ENCODE measurements at places on chromosomes 3 and 15. TPM values are rescaled to one million over a fixed set of nuclear protein-coding genes. Genes with fewer than 3 reads are reported as not detected.
A peak's percentile ranks its signal among the peaks of the same experiment; 100 is the strongest.

- H3K27ac ChIP-seq: no peak overlapping the region
- peaks cover 100% of the 10 kb centered on the region for H3K36me3 ChIP-seq
- H3K4me3 ChIP-seq: no peak overlapping the region
- no peak for DNase-seq
- no peaks in the 10 kb centered on the region for H3K4me1 ChIP-seq
- H3K27me3 ChIP-seq: no peaks in the 10 kb centered on the region
These were observed 29.6 kb downstream of the CHAC1 start for GRCh38 chr15:40982855-40983254.

GRCh38 chr3:127800508-127800907 lies 21.8 kb downstream of the MGLL start:
- peaks cover 55% of the 10 kb centered on the region for H3K36me3 ChIP-seq
- no peak overlapping the region for H3K4me3 ChIP-seq
- H3K4me1 ChIP-seq: peaks cover 23% of the 10 kb centered on the region
- DNase-seq: no peak

DNA sequence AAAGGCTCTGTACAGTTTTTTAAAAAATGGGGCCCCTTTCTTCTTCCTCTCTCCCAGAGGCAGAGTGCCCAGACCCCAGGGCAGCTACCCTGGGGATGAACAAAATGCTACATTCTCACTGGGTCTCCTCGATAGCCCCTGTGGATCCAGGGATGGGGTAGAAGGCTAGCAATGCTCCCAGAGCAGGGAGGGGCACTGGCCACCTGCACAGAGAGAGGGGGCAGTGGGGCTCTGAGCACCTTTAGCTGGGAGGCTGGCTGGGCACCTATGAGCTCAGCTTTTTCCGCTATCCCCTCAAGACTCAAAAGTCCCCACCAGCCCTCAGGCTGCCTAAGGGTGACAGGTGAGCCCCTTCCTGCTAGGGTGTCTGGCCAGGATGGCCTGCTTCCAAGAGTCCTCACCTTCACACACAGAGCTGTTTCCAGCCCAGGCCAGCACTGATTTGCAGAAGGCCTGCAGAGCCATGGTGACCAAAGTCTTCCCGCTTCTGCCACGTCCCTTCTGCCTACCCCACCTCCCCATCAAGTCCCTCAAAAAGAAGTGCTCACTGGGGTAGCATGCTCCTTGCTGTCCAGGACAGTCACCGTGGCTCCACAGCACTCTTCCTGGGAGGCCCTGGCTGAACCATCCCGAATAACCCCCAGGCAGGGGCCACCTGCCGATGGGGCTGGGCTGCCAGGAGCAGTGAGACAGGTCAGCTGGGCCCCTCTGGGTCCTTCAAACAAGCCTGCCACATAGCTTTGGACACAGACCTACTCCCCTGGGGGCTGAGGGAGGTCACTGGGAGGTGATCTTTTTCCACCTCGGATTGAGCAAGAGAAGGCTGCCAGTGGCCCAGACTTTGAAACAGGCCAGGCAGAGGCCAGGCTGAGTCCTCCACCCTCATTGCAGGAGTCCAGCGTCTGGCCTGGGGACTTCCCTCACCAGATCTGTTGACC lies 20.4 kb downstream of the BMF start:
- H3K27ac ChIP-seq: no peak overlapping the region
- no peak for DNase-seq
- H3K27me3 ChIP-seq: no peaks in the 10 kb centered on the region

DNA sequence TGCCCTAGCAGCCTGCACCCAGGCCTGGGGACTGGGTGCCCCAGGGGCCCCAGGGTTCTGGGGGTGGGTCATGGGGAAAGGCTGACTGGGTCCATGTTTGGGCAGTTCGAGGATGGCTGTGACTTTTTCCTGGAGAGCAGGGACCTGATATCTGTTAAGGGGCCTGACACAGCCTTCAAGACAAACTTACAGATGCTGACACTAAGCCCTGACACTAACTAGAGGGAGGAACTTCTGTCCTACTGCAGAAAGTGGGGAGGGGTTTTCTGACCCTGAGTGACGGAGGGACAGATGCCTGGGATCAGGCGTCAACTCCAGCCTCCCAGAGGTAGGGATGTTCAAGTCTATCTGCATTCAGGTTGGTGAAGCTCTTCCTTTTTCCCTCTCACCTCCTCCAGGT lies 45.0 kb upstream of the SLC6A11 start:
- H3K4me1 ChIP-seq: no peaks in the 10 kb centered on the region
- no peaks in the 10 kb centered on the region for H3K36me3 ChIP-seq
- H3K4me3 ChIP-seq: no peak overlapping the region
- DNase-seq: peak; percentile 77

DNA sequence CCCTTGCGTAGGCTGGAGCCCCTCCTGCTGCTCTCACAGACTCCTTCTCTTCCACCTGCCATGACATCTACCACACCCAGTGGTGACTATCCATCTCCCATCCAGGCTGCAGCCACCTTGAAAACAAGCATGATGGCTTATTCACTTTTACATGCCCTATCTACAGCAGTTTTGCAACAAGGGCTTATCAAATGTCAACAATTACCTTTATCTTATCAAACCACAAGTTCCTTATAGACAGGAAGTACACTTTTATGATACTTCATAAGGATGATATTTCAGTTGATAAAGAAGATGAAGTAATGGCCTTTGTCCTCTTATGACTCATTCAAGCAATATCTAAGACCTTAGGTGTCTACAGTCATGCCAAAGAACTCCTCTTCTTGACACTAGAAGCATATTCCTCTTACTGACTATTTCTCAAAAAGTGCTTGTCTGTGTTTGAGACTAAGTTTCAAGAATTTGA lies 125.3 kb upstream of the SPRED1 start:
- no peak overlapping the region for H3K27ac ChIP-seq
- H3K36me3 ChIP-seq: no peaks in the 10 kb centered on the region
- H3K27me3 ChIP-seq: no peaks in the 10 kb centered on the region
- peaks cover 17% of the 10 kb centered on the region for H3K4me1 ChIP-seq
- H3K4me3 ChIP-seq: no peak overlapping the region

DNA sequence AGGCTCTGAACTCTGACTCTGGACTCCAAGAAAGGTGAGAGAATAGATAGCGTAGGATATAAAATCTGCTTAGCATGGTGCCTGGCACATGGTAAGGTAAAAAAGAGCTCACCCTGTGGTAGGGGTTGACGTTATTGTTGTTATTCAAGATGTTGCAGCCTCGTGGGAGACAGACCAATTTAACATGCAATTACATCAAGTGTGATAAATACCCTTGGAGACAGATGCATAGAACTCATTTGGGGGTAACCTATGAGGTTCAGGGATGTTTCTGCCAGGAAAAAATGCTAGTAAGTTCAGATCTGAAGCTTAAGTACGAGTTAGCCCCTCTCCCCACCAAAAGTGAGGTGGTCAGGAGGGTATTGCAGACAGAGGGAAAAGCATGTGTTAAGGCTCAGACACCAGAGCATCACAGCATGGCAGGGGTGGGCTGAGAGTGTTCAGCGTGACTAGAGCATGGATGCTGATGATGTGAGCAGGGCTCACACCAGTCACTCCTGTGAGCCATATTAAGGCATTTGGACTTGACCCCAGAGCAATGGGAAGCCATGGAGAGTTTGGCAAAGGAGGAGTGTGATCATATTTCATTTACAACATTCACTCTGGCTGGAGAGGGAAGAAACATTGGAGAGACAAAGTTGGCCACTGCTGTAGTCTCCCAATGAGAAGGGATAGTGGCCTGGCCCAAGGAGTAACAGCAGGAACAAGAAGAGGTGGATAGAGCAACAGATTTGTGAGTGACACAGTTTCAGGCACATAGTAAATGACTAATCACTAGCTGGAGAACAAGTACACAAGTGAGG lies 181.0 kb downstream of the UACA start:
- H3K4me1 ChIP-seq: peaks cover 4% of the 10 kb centered on the region
- no peak for DNase-seq
- no peak overlapping the region for H3K27ac ChIP-seq
- H3K36me3 ChIP-seq: no peaks in the 10 kb centered on the region
- peaks cover 30% of the 10 kb centered on the region for H3K27me3 ChIP-seq

GRCh38 chr3:52324676-52325075 lies 8.6 kb downstream of the DNAH1 start:
- no peak overlapping the region for H3K4me3 ChIP-seq
- H3K36me3 ChIP-seq: no peaks in the 10 kb centered on the region
- DNase-seq: no peak
- H3K27me3 ChIP-seq: no peaks in the 10 kb centered on the region
- H3K4me1 ChIP-seq: peaks cover 2% of the 10 kb centered on the region

DNA sequence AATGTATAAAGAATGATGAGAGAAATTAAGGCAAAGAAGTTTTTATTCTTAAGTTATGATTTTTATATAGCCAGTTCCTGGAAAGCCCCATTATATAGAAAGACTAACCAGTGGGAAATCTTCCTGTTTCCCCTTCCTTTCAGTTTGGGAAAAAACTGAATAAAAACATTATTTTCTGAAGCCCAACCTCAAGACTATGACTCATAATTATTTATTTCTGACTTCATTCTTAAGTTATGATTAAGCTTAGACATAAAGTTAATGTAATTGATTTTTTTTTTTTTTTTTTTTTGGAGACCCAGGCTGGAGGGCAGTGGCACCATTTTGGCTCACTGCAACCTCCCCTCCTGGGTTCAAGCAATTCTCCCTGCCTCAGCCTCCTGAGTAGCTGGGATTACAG lies 55.8 kb downstream of the TRPC1 start:
- H3K27ac ChIP-seq: no peak overlapping the region
- H3K4me3 ChIP-seq: no peak overlapping the region
- H3K4me1 ChIP-seq: no peaks in the 10 kb centered on the region
- H3K27me3 ChIP-seq: no peaks in the 10 kb centered on the region

- H3K27ac ChIP-seq: no peak overlapping the region
- no peak for DNase-seq
- H3K27me3 ChIP-seq: no peaks in the 10 kb centered on the region
- H3K4me1 ChIP-seq: peaks cover 22% of the 10 kb centered on the region
- no peak overlapping the region for H3K4me3 ChIP-seq
These were observed 439.2 kb downstream of the MCTP2 start for GRCh38 chr15:94670438-94671034.

DNA sequence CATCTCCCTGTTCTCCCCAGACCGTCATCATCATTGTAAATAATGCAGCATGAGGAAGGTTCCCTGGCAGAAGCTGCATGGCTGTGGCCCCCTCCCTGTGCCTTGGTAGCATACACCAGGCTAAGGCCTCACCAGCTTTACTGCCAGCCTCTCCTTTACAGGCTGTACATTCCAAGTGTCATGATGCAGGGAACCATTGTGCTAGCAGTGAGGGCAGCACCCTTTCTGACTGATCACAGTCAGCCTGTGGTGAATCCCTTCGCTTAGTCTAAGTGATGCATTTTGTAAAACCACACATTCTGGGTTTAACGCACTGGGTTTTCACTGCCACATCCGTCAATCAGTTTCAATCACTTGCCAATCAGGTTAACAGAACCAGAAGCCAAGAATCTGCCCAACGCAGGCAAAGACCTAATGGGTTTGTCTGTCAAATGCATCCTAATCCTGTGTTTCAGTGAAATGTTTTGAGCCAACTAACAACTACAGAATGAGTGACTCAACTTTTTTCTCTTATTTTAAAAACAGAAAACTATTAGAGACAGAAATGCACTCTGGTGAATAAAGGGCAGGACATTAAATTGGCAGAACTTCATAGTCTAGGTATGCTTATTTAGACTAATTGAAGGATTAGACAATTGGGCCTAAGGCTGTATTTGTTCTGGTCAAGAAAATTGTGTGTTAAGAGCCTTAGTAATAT lies 225.9 kb upstream of the DPH6 start:
- no peaks in the 10 kb centered on the region for H3K36me3 ChIP-seq
- H3K27ac ChIP-seq: no peak overlapping the region
- no peak overlapping the region for H3K4me3 ChIP-seq

DNA sequence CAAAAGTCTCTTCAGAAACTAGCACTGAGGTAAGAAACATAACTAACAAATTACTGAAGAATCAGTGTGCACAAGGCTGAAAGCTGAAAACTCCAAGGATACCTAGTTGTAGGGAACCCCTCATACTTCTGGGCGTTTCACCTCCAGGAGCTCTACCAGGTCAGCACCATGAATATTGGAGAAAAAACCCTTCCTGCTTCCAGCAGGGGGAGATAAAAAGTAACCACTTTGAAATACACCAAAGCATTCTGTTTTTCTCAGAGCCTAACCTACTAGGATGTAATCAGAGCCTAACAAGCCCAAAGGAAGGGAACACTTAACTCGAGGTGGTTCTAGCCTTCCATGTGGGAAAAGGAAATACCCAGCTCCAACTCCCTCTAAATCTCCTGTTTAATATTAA lies 175.8 kb upstream of the MME start:
- no peak for DNase-seq
- H3K4me1 ChIP-seq: no peaks in the 10 kb centered on the region
- no peak overlapping the region for H3K4me3 ChIP-seq
- no peaks in the 10 kb centered on the region for H3K27me3 ChIP-seq
- no peak overlapping the region for H3K27ac ChIP-seq

- no peaks in the 10 kb centered on the region for H3K36me3 ChIP-seq
- H3K4me1 ChIP-seq: no peaks in the 10 kb centered on the region
- no peak overlapping the region for H3K4me3 ChIP-seq
These were observed 293.0 kb downstream of the ADAMTS17 start for GRCh38 chr15:100048736-100049135.

GRCh38 chr15:76198456-76199105 lies 112.7 kb downstream of the ETFA start:
- no peaks in the 10 kb centered on the region for H3K36me3 ChIP-seq
- no peak for DNase-seq
- H3K4me1 ChIP-seq: peaks cover 40% of the 10 kb centered on the region
- H3K4me3 ChIP-seq: no peak overlapping the region

- peaks cover 46% of the 10 kb centered on the region for H3K4me1 ChIP-seq
- no peaks in the 10 kb centered on the region for H3K27me3 ChIP-seq
- no peak overlapping the region for H3K27ac ChIP-seq
- no peak overlapping the region for H3K4me3 ChIP-seq
- no peak for DNase-seq
- no peaks in the 10 kb centered on the region for H3K36me3 ChIP-seq
These were observed 4.7 kb downstream of the PXYLP1 start for GRCh38 chr3:141236361-141236760.

- no peaks in the 10 kb centered on the region for H3K27me3 ChIP-seq
- no peak overlapping the region for H3K4me3 ChIP-seq
- H3K36me3 ChIP-seq: no peaks in the 10 kb centered on the region
- no peak overlapping the region for H3K27ac ChIP-seq
These were observed 12.7 kb downstream of the TAGLN3 start for GRCh38 chr3:112011376-112011940.

- H3K4me3 ChIP-seq: no peak overlapping the region
- H3K27me3 ChIP-seq: no peaks in the 10 kb centered on the region
- DNase-seq: no peak
These were observed 4.3 kb upstream of the LTF start for GRCh38 chr3:46468753-46469600.

ACVR2B gene
- 5.8 TPM for total RNA-seq

IP6K2 gene
- total RNA-seq: 41.8 TPM

EPHA3 gene
- total RNA-seq: 25.8 TPM

ACP3 gene
- 2.8 TPM for total RNA-seq

KLHL40 gene
- 0.17 TPM for total RNA-seq

GUCA1C gene
- not detected for total RNA-seq

C3orf20 gene
- total RNA-seq: not detected

HES1 gene
- total RNA-seq: 12.0 TPM

Measured in esophagus muscularis mucosa (tissue), 4 donors.